ENCODE measurements at places on chromosomes 4 and X. TPM values are rescaled to one million over a fixed set of nuclear protein-coding genes. Genes with fewer than 3 reads are reported as not detected.

DNA sequence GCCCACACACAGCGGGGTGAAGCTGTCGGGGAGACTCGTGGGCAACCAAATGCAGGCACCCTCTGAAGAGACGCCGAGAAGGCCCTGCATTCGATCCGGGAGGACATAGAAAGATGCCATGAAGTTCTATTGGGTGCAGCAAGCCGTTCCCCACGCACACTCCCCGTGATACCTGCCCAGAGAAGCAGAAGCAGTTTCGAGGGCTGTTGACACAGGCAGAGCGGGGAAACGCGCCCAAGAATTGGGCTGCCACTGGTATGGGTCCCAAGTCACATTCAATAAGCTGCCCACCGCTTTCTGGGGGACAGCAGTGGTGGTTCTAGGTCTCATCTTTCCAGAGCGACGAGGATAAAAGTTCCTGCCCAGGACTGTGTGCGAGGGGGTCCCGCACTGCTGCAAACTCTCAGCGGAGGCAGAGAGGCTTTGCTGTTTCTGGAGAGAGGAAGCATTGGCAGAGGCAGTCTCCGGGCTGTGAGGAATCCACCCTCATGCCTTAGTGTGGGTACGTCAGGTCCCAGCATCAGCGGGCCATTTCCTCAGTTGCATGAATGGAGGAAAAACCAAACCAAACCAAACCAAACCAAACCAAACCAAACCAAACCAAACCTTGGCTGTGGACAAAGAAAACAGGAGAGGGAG is 10.1 kb downstream of the PITX2 start:
- no peak for DNase-seq

- DNase-seq: no peak
These were observed 32.4 kb downstream of the OCRL start for GRCh38 chrX:129572422-129572821.

DNA sequence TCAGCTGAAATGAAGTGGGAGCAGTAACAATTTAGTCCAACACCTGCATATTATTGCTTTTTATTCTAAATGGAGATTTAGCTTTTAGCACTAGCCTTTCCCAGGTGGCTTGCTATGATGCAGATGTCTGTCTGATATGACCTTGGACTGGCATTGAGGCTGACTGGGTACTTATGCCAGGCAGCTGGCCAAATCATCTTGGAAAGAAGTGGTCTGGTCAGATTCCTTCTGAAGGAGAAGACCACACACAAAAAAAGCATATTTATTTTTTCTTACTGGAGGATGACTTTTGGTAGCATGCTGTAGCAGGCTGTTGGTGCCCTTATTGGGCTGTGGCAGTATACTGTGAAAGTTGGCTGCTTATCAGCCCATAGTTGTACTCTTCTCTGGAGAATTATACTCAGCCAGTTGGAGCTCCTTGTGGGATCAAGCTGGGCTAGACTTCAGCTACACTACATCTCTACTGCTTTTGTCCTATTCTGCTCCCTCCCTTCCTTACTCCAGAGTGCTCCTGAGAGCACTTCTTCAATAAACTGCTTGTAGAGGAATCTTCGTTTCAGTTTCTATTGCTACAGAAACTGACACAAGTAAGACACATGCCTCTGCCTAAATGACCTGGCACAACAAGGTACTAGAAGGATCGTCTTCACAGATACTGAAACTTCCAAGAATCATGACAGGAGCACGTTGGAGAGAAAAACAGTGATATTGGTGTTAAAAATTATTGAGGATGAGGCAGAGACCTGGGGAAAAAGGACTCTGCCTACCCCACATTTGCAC is 196.8 kb upstream of the RPS6KA3 start:
- DNase-seq: no peak

DNA sequence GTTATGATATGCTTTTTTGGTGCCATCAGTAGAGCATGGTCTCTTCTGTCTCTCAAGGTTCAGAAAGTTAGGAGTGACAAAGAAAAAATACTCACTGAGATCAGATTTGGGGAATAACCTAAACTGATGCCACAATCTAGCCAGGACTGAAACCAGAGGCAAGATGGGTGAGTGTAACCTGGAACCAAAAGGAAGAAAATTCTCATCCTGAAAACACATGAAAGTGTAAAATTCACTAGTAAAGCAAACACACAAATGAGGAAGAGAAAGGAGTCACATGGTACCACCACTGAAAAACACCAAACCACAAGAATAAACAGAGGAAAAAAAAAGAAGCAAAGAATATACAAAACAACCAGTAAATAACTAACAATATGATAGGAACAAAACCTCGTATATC is 96.4 kb downstream of the ANXA10 start:
- DNase-seq: no peak

- no peak for DNase-seq
These were observed 949.6 kb upstream of the PRKX start for GRCh38 chrX:4663085-4663484.

The FREM3 gene
- not detected for total RNA-seq

The MMRN1 gene
- 0.16 TPM for total RNA-seq

The TLL1 gene
- total RNA-seq: not detected

GRCh38 chrX:9745417-9746115 is 20.1 kb downstream of the GPR143 start:
- no peak for DNase-seq
